ENCODE measurements at places on chromosomes 4 and X. TPM values are rescaled to one million over a fixed set of nuclear protein-coding genes. Genes with fewer than 3 reads are reported as not detected.
A peak's percentile ranks its signal among the peaks of the same experiment; 100 is the strongest.

The SLC10A7 gene
- 4.4 TPM for total RNA-seq

The PCYT1B gene
- not detected for total RNA-seq

The TMEM31 gene
- total RNA-seq = not detected

The DACH2 gene
- not detected for total RNA-seq

The MTTP gene
- total RNA-seq = 3.9 TPM

The HSFX1 gene
- 1.7 TPM for total RNA-seq

The SYTL4 gene
- total RNA-seq = 2.2 TPM

DNA sequence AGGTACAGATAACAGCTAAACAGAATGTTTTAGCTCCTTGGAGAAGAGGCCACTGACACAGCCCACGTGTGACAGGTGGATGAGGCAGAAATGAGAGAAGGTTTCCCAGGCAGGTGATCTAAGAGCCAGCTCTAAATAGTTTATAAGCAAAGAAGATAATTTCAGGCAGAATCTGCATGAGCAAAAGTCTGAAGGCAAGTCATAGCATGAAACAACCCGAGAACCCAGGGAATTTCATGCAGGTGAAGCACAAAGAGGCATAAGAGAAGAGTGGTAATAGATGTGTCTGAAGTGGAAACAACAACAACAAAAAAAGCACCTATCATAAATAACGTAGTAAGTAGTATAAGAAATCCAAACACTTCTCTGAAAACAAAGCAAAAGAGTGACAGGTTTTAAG lies 275.8 kb upstream of the CPEB2 start:
- no peak for DNase-seq

- DNase-seq = no peak
Measured at GRCh38 chr4:117623326-117623725, 411.0 kb upstream of the NDST3 start.

DNA sequence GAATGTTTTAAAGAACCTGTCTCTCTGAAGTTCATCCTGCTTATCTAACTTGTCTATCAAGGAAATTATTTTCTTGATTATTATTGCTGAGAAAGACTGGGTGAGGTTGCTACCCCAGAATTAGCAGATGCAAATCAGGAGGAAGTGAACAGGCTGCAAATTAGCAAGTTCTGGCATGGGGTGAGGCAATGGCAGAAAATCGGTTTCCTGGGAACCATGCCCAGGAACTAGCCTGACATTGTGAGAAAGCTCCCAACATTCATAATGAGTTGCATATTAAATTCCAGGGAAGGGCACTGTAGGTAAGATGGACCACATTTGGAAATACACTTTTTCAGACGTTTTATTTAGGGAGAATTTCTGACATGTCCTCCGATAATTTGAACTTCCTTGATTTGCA lies 11.6 kb downstream of the ARSF start:
- no peak for DNase-seq

DNA sequence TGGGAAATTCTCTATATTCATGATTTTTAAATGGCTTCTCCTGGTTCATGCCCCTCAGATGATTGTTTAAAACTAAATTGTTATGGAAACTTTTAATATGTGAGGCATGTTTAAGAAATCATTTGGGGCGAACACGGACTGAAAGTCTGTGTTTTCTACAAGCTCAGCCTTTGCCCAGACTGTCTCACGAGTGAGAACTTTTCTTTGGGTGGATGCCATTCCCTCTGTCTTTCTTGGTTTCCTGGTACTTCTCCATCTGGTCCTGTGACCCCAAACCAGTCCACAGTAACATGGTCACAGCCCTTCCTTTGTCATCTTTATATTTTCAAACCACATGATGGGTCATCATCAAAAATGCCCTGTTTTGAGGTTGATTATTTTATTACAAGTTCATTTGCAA lies 186.6 kb upstream of the GNPDA2 start:
- no peak for DNase-seq

- no peak for DNase-seq
Measured at GRCh38 chr4:141132072-141132708, 1.1 kb downstream of the RNF150 start.

DNA sequence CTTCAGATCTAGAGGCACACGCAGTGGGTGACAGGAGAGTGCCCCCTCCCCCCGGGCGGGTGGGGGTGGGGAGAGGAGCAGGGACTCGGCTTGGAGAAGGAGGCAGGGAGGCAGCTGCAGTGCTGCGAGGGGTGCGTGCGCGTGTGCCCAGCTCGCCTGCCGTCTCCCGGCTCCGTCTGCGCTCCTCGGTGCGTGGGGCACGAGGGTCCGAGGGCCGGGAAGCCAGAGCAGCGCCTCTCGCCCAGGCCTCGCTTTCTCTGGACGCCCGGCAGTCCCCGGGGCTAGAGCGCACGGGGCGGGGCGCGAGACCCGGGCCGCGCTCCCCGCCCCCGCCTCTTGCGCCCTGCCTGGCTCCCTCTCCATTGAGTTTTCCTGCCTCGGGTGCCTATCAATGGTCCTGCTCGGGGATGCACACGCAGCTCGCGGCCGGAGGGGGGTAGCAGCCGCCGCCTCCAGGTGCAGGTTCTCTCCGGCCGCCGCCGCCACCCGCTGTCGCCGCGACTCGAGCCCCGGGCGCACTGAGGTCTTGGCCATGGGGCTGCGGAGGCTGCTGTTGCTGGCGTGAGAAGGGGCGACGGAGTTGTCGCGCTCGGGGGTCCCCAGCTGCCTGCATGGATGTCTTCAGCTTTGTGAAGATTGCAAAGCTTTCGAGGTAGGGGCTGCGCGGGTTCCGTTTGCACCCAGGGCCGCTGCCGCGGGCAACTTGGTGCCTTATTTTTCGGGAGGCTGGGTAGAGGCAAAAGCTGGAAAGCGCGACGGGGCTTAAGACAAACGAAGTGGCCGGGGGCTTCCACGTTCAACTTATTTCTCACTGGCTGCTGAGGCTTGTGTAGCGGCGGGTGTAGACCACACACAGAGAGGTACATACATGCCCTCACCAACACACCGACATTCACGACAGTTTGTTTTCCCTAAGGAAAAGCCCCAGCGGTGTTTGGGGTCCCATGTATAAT lies at the start of gene FRMPD4:
FRMPD4 (plus strand) TSS at position 113 of the 953 bp plus-strand sequence; CDS start at position 612, 499 bp downstream.
- peak; percentile 51 for DNase-seq

- no peak for DNase-seq
Measured at GRCh38 chrX:37378404-37378803, 29.2 kb downstream of the PRRG1 start.

DNA sequence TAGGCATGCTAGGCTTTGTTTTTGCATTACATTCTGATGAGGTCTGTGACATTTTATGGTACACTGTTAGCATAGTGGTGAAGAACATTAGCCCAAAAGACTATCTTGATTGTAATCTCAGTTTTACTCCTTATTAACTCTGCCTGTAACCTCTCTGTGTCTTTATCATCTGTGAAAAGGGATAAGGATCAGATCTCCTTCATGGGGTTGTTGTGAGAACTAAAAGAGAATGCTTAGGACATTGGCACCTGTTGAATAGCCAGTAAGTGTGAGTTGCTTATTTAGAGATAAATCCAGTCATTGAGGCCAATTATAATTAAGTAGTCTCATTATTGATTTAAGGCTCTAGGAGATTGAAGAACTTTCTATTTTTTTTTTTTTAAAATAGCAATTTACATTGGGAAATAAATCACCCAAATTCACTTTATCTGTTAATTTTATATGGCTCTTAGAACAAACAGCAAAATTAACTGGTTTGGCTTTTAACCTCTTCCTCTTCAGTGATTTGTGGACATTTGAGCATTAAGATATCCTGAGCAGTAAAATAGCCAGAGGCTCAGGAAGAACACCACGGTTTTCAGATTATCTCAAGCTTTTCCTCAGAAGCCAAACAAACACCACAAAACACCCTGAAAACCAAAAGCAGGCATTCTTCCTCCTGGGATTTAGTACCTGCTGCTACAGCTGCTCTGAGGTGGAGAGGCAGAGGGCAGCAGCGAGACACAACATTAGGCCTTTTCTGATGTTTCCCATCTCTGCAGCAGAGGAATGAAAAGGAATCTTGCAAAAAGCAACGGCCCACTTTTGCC lies 192.9 kb downstream of the ARHGAP10 start:
- DNase-seq = no peak

- DNase-seq = no peak
Measured at GRCh38 chrX:56757327-56757726, 28.3 kb downstream of the NBDY start.

- DNase-seq = no peak
Measured at GRCh38 chr4:163042306-163042705, 124.4 kb downstream of the NAF1 start.

GRCh38 chrX:78119521-78120227 lies 15.6 kb downstream of the PGK1 start:
- DNase-seq = no peak

- no peak for DNase-seq
Measured at GRCh38 chrX:45485719-45486118, 285.0 kb upstream of the DIPK2B start.

- no peak for DNase-seq
Measured at GRCh38 chr4:119151161-119151560, 15.5 kb downstream of the MYOZ2 start.

- no peak for DNase-seq
Measured at GRCh38 chr4:47383829-47384427, 79.6 kb downstream of the COMMD8 start.

DNA sequence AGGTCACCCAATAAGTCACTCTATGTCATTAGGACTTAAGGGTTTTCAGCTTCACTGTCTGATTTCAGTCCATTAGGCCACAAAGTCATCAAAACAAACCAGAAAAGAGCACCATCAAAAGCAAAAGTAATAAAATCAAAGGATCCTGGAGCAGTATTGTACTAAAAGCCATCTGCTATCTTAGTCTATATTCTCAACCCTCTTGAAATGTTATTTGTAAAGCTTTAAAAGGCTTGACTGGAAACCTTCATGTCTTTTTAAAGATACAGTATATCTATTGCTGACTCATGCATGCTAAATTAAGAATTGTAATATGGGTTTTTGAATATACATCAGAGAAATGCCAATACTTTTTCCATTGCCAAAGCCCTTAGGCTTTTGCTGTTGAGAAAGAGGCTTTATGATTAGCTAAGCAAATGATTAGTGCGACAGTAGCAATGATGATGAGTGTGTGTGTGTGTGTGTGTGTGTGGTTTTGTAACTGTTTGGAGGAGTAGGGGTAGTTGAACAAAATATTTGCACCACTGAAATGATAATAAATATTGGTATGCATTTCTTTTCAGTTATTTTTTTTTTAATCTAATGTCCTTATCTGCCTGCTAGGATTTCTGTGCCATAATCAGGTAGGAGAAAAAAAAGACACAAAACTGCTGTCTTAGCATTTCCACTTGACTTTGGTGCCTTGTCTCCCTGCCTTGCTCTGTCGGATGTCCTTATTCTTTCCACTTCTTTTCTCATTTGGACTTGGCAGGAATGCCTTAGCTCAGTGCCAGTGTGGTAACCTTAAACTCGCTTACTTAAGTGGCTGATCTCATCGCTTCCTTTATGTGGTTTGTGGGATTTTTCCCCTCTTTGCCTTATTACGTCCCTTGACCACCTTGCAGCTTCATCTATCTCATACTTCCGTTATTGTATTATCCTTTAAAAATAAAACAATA lies 119.7 kb downstream of the PCDH7 start:
- DNase-seq = no peak

DNA sequence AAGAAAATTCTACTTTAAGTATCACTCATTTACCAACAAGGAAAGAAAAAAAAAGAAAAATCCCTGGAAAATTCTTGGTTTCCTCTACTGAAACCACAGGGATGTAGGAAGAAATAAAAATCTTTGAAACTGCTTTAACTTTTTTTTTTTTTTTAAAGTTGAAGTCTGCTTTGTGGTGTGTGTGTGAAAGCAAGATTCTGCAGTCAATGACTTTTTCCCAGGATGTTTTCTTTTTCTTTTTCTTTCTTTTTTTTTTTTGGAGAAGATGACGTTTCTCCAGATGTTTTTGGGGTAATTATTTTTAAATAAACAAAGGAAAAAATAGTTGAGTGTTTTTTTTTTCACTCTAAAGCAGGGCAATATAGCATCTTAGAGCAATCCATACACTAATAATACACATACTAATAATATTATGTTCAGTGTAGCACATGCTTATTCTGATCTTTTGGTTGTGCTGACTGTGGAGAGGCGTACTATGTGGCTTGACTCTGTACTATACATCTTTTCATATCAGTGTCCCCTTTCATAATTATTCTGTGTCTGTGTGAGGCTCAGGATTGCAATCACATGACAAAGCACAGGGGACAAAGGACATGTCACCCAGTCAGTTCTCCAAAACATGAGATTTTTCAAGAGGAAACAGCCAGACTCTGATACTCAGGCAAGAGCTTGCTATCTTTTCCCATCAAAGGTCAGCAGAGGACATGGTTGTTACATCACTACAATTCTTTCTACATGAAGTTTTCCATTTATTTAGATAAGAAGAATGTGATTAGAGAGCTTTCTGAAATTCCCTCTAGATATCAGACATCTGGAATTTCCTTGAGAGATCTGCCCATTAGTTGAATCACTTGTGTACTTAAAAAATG lies 111.0 kb downstream of the PDE5A start:
- no peak for DNase-seq

DNA sequence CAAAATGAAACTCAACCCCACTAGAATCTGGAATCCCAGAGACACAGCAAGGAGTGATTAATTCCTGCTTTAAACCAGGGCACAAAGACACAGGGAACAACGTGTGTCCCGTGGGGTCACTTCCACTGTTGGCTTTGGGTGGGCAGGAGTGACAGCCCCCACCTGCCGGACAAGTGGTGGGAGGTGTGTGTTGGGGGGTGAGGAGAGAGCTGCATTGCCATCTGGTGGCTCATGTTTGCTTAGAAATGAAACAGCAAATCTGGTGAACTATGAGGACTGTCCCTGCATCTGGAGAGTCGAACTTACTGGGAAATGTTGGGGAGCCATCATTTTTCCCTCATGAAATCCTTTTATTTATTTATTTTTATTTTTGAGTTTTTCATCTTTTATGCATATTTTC lies 75.9 kb upstream of the AFAP1 start:
- peak; percentile 20 for DNase-seq

GRCh38 chr4:157600583-157600982 lies 380.1 kb downstream of the GRIA2 start:
- no peak for DNase-seq

GRCh38 chr4:57305836-57306235 lies 195.7 kb upstream of the IGFBP7 start:
- DNase-seq = no peak

DNA sequence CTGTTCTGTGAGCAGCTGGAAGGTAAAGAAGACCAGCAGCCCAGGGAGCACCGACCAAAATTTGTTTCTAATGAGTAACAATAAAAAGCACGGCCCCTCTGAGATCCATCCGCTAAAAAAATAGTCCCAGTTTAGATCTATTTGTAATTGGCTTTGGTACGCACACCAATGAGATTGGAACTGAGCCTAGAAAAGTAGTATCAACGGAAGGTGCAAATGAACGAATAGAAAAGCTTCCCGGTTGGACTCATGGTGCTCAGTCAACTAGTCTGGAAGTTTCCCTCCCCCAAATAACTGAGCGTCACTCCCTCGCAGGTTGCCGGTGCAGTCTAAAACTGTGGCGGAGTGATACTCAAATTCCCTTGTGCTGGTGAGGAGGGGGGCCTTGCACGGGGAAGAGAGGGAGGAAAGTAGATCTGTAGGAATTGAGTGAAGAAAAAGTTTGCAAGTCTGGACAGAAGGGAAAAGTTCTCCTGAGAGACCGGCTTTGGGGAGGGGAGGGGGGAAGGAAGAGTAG lies at the start of gene COL4A5:
COL4A5 (plus strand) TSS at position 413 of the 517 bp plus-strand sequence. CDS start 288 bp downstream, outside the sequence.
- DNase-seq = peak; percentile 54

- DNase-seq = no peak
Measured at GRCh38 chrX:111445485-111445884, 33.5 kb upstream of the DCX start.

GRCh38 chrX:124240422-124240821 lies 92.0 kb upstream of the TEX13D start:
- DNase-seq = no peak

- DNase-seq = no peak
Measured at GRCh38 chr4:122156819-122157218, 4.7 kb downstream of the BLTP1 start.
